NCI-H2081 treated with DMSO at 0.1 percent for 48 hours (cell line): ENCODE measurements at places on chromosomes 12 and 14.

- no peak for DNase-seq
These were observed 172.2 kb downstream of the NPAS3 start for GRCh38 chr14:33110737-33111443.

DNA sequence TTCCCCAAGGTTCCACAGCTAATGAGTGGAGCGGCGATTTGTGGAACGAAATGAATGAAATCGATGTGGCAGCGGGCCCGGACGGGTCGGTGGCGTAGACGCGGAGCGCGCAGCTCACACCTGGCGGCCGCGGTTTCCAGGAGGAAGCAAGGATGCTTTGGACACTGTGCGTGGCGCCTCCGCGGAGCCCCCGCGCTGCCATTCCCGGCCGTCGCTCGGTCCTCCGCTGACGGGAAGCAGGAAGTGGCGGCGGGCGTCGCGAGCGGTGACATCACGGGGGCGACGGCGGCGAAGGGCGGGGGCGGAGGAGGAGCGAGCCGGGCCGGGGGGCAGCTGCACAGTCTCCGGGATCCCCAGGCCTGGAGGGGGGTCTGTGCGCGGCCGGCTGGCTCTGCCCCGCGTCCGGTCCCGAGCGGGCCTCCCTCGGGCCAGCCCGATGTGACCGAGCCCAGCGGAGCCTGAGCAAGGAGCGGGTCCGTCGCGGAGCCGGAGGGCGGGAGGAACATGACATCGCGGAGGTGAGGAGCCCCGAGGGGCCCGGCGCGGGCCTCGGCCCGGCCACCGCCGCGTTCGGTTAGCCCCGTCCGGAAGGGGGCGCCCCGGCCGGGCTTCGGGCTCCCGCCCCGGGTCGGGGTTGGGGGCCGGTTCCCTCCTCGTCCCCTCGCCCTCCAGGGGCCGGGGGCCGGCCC lies at the start of gene PTPN11:
Gene PTPN11, plus strand, starts transcription at position 340 of the 689 bp plus-strand sequence. Its CDS starts 165 bp downstream, at position 505.
- no peak for DNase-seq

GRCh38 chr12:79561401-79562132 lies 129.2 kb downstream of the PAWR start:
- DNase-seq, result no peak

GRCh38 chr14:36215217-36215598 lies 38.7 kb upstream of the PTCSC3 start:
- no peak for DNase-seq

GRCh38 chr12:60137513-60137912 lies 541.7 kb downstream of the SLC16A7 start:
- DNase-seq, result no peak

GRCh38 chr12:47805417-47805816 lies 14.3 kb downstream of the HDAC7 start:
- no peak for DNase-seq

GRCh38 chr14:104111301-104112112 lies 26.0 kb downstream of the ASPG start:
- no peak for DNase-seq
